ENCODE measurements at places on chromosomes 7 and 10.
A peak's percentile ranks its signal among the peaks of the same experiment; 100 is the strongest.

- DNase-seq, result no peak
These were observed 155.5 kb downstream of the UBE2H start for GRCh38 chr7:129797214-129797789.

GRCh38 chr7:34087892-34088891 lies 182.9 kb downstream of the BMPER start:
- no peak for DNase-seq

DNA sequence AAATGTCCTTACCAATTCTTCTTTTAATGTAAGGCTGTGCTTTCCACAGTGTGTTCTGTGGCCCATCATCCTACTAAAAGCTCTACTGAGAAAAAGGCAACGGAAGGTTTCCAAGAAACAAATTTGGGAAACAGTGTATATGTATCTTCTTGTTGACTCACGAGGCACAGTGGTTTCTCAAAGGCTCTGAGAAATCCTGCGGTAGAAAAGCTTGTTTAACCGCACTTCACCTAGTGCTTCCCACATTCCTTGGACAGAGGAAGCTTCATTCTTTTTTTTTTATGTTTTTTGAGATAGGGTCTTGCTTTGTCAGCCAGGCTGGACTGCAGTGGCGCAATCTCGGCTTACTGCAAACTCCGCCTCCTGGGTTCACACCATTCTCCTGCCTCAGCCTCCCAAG lies 84.5 kb downstream of the TACC2 start:
- DNase-seq, result no peak

DNA sequence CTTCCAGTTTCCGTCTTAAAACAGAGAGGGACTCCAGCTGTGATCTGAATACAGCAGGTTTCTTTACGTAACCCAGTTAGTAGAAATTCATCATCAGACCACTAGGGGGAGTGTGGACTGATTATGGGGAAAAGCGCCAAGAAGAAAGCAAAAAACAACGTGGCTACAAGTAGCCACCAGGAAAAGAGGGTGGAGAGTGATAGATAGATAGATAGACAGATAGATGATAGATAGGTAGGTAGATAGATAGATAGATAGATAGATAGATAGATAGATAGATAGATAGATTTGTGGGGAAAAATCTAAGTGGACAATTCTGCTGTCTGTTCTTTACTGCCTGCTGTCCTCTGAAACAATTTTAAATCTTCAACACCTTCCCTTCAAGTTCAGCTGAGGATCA lies 12.7 kb upstream of the AKR1B10 start:
- DNase-seq, result no peak

- DNase-seq, result peak; percentile 82
These were observed 4.1 kb downstream of the MBLAC1 start for GRCh38 chr7:100130608-100131453.

DNA sequence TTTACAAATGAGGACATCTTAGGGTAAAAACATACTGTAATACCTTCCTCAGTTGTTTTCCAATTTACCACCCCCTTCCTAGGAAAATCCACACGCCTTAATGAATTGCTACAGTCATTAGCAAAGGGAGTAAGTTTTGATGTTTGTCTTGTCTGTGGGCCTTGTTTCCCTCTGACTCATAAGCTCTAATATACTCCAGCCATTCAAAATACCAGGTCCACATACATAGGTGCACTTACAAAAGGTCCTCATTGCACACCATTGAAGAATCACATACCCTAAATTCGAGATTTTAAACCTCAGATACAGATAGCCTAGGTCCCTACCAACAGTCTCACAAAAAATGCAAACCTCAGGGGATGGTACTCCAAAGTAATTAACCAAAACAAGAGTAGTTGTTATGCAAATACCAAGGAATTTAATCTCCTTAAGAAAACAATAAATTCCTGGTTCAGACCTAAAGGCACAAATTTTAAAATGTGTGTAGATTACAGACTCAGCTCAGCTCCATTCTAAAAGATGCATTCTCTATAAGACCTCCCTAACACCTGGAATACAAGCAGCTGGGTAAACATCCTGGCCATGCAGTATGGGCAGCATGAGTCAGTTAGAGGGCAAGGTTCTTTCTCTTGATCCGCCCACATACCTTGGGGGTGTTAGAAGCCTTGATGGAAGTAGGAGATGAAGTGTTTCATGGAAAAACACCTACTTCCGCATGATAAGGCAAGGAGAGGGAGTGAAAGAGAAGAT lies 3.0 kb upstream of the LIPK start:
- DNase-seq, result no peak

- no peak for DNase-seq
These were observed 157.2 kb downstream of the WNT2 start for GRCh38 chr7:117165656-117166055.

GRCh38 chr10:34522546-34522945 lies 292.6 kb downstream of the PARD3 start:
- no peak for DNase-seq

DNA sequence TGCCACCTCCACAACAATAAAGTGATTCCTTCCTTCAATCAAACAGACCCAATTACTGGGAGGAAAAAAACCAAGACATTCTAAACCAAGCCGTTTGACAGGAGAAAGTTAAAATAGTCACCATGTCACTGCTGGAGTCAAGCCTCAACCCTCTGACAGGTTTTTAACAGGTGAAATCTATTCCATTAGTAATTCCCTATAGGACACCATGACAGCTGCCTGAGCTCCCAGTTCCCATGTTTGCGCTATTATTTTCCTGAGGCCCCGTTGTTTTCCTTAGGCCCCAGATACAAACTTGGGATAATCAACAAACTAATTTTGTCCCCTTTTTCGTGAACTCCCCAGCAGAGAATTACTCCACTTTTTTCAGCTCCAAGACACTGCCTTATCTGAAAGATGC lies 113.9 kb downstream of the ARL5B start:
- DNase-seq, result no peak

GRCh38 chr7:106001886-106002285 lies 38.8 kb downstream of the CDHR3 start:
- no peak for DNase-seq
